T follicular helper cell (primary cell): ENCODE measurements at places on chromosomes 2 and 18.

DNA sequence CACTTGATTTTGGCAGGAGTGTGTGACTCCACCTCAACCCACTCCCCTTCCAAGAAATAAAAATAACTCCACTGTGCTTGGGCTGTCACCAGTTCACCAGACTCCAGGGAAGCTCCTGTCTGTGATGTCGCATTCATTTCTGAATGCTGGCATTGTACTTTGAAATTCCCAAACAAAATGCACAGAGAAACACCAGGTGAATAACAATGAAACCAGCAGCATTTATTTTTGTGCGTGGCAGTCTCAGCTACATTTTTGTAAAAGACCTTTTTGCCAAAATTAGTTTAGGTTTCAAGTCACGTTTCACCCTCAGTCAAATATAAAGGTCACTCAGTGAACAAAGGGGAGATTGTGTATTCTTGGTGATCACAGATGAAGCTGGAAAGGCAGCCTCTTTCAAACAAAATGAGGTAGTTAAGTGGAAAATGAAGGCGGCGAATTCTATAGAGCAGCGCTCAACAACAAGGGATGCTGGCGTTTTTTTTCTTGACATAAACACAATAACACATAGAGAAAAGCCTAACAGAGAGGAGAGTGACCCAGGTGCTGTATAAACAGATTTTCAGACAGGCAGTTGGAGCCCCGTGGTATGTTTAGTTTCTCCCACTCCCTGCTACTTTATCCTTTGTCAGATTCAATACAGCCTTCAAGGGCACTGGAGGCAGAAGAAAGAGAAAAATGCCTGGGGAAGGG lies 210.3 kb upstream of the GCFC2 start:
- no peak for DNase-seq

- no peak for DNase-seq
These were observed 34.3 kb downstream of the PXDN start for GRCh38 chr2:1709946-1710560.

- no peak for DNase-seq
These were observed 12.9 kb upstream of the GEMIN6 start for GRCh38 chr2:38765149-38765548.

DNA sequence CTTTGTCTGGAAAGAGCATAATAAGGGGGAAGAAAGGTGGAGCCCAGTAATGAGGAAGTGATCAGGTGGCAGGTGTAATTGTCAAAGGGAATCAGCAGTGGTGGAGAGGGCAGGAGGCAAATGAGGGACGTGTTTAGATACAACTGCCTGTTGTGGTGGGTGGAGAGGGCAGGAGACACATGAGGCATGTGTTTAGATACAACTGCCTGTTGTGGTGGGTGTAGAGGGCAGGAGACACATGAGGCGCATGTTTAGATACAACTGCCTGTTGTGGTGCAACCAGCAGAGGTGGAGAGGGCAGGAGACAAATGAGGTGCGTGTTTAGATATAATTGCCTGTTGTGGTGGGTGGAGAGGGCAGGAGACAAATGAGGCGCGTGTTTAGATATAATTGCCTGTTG lies 173.1 kb downstream of the ANKRD30B start:
- no peak for DNase-seq

GRCh38 chr2:25165992-25166875 lies 2.1 kb downstream of the POMC start:
- DNase-seq = no peak
